ENCODE measurements at places on chromosomes 6 and 20.
A peak's percentile ranks its signal among the peaks of the same experiment; 100 is the strongest.

DNA sequence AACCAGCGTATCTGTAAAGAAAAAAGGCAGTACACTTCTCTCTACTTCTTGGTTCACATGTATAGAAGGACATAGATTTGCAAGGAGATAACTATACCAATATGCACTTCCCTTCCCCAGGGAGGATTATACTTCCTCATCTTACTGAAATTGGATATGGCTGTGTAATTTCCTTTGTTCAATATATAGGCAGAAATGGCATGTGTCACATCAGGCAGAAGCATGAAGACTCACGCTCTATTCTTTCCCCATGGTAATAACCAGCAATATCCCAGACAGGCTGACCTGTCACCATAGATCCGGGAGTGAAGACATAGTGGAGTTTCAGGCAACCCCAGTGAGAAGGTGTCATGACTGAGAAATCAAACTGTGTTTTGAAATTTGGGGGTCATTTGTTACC, 518.3 kb downstream of the KIF16B start:
- DNase-seq, result no peak

DNA sequence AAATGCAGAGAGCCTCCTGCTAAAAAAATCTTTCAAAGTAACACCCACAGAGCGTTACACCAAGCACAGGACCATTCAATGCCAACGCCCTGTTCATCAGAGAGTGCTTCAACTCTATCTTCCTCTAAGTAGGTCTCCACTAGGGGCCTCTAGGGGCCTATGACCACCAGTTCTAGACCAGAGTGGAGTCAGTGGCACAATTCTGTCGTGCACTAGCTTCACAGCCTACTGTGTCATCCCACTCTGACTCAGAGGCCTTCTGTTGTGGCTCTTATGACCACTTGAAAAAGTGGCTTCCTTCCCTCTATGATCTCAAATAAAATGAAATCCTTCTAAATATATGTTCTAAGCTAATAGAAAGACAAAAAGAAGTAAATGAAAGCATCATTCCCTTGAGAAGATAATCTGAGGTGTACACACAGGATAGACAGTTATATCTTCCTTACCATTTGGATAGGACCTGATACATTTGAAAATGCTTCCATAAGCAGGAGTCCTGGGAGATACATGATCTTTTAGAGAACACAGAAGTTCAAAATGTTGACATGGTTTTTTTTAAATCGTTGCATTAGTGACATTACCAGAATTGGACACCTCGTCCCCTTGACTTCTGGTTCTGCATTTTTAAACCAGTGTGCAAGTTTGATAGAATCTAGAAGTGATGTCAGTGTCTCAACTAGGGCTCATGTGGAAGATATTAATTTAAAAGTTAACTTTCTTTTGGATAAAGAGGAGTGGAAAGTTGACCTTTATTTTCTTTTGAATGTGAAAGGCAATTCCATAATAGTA, 151.9 kb downstream of the SH3BGRL2 start:
- no peak for DNase-seq

GRCh38 chr20:49545572-49545971, 22.4 kb downstream of the PTGIS start:
- DNase-seq, result peak; percentile 27

DNA sequence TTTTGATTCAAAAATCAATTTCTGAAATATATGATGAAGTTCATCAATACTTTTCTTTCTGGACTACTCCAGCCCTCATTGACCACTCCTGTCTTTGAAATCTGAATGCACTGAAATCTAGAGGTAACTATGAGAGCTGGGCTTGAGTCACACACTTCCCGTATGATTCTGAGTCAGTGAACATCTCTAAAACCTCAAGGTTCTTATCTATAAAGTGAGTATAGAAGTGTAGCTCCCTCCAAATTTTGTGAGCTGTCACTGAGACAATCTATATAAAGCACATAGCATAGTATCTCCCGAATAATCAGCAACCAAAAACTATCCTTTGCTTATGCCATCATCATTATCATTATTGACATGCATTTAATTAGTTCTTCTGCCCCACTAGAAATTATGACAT, 182.4 kb downstream of the TSHZ2 start:
- peak; percentile 81 for DNase-seq

- no peak for DNase-seq
Measured at GRCh38 chr20:64068386-64069208, 5.6 kb downstream of the TCEA2 start.

- peak; percentile 72 for DNase-seq
Measured at GRCh38 chr20:20452254-20452676, 84.4 kb downstream of the INSM1 start.

Measured in T-helper 2 cell (primary cell).